Hematopoietic multipotent progenitor cell treated with erythropoietin and hydrocortisone succinate and interleukin-3 and kit ligand, for 17 days (in vitro differentiated cells): ENCODE measurements at places on chromosomes 2 and 18.
A peak's percentile ranks its signal among the peaks of the same experiment; 100 is the strongest.

- no peak for DNase-seq
Observed at GRCh38 chr18:50013363-50014138, 181.4 kb downstream of the MYO5B start.

- no peak for DNase-seq
Observed at GRCh38 chr18:77087393-77088141, 45.0 kb downstream of the MBP start.

DNA sequence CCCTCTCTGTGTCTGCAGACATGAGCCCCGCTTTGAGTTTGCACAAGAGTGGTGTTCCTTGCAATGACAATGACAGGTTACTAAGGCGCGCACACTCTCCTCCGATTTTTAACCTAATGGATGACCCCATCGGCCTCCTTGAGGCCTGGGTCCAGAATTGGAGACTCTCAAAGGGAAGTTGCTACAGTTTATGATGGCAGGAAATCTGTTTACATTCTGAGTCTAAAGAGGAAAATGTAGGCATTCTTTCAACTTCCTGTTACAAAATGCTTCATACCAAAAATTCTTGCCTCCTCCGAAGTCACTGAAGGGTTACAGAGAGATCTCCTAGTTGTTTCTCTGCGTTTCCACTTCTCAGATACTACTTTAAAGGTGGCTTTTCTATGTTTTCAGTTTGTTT lies 225.3 kb upstream of the AGAP1 start:
- DNase-seq = no peak

GRCh38 chr2:12017499-12018157 lies 271.2 kb downstream of the LPIN1 start:
- no peak for DNase-seq

GRCh38 chr18:58227361-58227930 lies 183.4 kb downstream of the NEDD4L start:
- no peak for DNase-seq

DNA sequence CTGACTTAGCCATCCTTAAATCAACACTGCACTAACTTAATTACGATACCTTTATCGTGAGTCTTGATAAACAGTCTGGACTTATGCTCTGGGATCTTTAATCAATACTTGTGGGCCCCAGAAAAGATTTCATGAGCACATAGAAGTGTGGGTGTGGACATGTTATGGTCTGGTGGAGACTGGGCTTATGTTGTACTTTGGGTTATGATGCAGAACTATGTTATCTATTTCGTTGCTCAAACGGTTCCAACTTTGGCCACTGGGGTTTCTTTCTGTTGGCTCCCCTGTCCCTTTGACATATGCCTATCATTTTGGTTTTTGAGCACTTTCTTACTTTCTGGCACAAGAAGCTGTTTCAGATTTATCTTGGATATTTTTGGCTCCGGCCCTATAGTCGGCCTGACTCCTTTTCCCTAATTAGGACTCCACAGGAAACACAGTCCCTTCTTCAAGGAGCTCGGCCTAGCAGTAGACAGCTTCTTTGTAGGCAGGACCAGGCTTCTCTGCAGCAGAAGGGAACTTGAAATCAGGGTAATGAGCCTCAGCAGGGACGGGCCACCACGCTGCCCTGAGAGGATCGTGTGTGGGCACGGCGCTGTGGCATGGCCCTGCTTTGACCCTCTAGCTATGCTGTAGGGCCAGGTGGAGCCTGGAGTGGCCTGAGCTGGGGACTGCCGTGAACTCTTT lies 54.6 kb upstream of the TXNDC2 start:
- DNase-seq = peak; percentile 31

DNA sequence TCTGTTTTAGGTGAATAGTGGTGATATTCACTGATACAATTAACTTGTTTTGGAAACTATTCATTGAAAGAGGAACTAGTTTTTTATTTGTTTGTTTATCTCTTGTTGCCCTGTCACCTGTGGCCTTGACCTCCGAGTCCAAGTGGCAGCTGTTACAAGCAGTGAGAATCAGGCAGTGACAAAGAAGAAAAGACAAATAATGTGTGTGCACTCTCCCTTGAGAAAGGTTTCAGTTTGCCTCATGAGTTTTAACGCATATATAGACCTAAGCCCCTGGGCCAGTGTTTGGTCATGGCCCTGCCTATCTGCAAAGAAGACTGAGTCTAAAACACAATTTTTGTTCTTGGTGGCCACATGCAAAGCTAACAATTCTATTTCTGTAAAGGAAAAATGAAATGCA lies 15.3 kb downstream of the KYNU start:
- no peak for DNase-seq

DNA sequence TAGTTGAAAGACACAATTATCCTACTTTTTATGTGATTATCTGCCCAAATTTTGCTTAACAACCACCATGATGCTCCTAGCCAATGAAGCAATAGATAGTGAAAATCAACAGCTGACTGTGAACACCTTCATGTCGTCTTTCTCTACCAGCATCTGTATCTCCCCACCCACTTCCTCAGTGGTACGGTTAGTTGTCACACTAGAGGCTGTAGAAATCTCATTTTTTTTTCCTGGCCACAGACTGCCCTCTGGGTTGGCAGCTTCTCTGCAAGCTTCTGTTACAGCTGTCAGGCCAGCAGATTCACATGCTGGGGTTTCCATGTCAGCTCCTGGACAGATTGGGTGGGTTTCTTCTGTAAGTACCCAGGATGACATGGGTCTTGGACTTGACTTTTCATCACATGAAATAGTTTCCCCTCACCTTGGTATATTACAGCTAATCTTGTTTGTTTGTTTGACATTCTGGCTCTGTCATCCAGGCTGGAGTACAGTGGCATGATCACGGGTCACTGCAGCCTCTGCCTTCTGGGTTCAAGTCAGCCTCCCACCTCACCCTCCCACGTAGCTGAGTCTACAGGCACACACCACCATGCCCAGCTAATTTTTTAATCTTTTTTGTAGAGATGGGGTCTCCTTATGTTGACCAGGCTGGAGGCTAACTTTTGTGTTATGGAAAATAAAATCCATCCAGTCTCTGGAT lies 24.3 kb downstream of the STAT4 start:
- no peak for DNase-seq
